ENCODE measurements at places on chromosomes 1 and 21.

GRCh38 chr1:185672719-185673360 lies 61.4 kb upstream of the HMCN1 start:
- DNase-seq, result no peak

DNA sequence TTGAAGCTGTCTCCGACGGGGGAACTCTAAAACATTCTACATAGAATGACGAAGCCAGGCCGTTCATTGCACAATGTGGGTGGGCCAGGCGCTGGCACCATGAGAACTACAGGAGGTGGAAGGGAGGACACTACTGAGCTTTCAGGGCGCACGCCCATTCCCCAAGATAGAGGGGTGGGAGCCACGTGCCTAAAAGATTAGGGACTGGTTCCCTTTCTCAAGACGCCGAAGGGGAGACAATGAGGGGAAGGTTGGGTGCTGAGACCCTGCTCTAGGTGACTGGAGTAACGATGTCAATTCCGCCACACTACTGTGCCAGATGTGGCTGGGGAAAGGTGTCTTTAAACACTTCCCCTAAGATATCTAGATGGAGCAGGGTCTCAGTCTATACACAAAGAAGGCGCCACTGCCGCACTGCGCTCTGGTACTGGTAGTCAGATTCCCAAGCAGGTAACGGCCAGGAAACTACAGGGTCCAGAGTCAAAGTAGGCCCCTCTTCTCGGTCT lies 782 bp downstream of the CSDE1 start:
- peak; percentile 22 for DNase-seq

DNA sequence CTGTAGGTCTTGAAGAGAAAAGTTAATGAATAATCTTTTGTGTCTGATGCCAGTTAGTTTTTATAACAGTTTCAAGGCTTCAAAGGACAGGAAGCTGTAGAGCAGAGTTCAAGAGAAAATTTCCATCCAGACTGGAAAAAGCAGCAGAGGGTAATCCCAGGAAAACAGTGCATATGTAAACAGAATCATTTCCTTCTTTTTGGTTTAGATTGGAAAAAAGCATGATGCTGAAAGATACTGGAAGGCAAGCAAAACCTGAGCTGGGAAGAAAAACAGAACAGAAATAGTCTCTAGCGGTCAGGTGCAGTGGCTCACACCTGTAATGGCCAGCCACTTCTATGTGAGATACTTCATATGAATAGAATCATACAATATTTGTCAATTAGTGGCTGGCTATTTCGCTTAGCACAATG lies 71.9 kb downstream of the ZSWIM5 start:
- no peak for DNase-seq

DNA sequence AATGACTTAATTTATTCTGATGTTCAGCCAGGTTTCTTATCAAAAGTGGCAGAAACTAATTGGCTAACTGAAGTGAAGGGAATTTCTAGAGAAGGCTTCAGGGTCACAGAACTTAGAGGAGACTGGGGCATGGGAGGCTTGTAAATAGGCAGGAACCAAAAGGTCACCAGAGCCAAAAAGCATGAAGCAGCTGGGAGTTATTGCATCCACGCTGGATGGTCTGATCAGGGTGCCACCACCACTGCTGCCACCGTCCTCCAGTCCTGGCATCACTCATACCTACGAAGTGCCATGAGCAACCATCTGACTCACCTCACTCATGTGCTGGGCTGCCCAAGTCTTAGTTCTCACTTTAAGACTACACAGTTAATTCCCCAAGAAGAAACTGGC lies 82.5 kb upstream of the DPH5 start:
- no peak for DNase-seq

DNA sequence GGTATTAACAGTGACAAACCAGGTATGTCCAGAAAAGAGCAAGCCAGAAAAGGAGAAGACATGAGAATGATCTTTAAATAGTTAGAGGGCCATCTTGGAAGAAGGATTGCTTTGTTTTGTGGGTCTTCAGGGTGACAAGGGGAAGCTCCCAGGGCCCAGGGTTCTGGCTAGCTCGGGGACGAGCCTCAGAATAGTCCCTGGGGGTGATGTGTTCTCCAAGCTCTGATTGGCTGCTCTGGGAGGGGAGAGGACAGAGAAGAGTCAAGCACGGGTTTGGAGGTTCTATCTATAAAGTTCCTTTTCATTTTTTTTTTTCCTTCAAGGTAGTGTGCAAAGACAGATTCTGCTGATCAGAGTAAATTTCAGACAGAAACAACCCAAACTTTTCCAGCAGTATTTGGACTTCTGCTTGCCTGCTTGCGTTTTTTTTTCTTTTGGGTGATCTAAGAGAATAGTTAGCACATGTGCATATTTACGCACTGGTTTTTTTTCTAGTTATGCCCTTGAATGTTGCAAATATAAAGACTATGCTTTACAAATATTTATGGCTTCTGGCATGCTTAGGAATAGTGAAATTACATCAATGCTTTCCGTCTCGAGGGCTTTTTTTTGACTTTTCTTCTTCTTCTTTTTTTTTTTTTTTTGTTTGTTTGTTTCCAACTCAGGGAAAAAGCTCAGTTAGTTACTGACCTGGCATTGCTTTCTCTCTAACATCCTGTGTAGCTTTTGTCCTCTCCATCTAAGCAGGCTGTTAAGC lies 59.7 kb downstream of the ROR1 start:
- no peak for DNase-seq

All from HS-5 (cell line).